ENCODE measurements at places on chromosomes 2 and 18. TPM values are rescaled to one million over a fixed set of nuclear protein-coding genes. Genes with fewer than 3 reads are reported as not detected.

MALL gene
- 0.78 TPM for total RNA-seq

GRCh38 chr2:218444692-218445357 is 25.9 kb downstream of the VIL1 start:
- no peak for DNase-seq

DNA sequence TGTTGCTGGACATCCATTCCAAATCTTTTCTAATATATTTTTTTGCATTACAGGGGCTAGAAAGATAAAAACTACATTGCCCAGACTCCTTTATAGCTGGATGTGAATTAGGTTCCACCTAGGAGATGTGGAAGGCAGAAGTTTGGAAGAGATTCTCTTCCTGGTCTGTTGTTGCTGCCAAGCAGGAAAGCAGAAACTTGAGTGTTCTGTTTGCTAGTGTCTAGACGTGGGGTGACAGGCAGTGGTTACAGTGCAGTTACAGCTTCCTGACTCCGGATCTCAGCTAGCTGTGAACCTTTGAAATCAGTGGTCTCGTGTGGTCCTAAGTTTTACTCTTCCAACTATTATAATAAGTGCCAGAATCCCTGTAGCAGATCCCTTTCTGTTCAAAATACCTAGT is 46.2 kb downstream of the COL4A4 start:
- DNase-seq: no peak

- DNase-seq: no peak
Measured at GRCh38 chr2:23753291-23754010, 173.5 kb downstream of the ATAD2B start.

Measured in activated T-cell treated with anti-CD3 and anti-CD28 coated beads, Interleukin-2, amount 50 U/mL, for 4 hours (primary cell).